ENCODE measurements at places on chromosomes 6 and 20.

DNA sequence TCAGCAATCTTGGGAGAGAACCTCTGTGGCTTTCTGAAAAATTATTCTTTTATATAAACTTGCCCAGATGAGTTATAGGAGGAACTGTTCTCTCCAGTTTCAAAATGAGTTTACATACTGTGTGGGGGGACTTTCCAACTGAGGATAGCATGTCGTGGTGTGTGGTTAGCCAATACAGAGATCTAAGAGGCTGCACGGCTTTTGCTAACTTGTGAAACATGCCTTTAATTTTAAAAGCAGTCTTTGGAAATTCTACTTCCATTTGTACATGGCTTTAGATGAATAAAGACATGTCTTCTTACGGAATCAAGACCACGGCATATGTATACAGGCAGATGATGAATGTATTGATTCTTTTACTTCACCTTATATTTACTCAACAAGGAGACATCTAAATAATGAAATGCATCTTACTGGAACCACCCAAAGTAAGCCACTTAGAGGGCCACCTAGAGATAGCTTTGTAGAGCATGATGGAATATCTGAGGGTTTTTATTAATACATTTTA is 39.8 kb downstream of the HIVEP1 start:
- no peak for DNase-seq

DNA sequence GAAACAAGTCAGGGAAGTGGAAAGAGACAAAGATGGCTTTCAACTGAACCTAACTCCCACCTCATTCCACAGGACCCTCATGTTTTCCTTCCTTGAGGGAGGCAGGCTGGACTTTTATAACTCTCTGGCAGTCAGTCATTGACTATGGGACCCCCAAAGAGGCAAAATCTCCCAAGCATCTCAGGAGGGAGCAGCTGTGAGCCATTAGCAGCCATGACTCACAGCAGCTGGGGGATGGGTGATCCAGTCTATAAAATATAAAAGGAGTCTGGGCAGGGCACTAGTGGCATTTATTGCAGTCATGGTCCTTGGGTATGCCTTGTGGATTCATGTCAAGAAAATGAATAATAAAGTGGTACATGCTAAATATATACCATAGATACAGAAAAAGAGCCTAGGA is 387.0 kb upstream of the CHD6 start:
- no peak for DNase-seq

GRCh38 chr6:19035461-19036195 is 648.5 kb downstream of the RNF144B start:
- no peak for DNase-seq

DNA sequence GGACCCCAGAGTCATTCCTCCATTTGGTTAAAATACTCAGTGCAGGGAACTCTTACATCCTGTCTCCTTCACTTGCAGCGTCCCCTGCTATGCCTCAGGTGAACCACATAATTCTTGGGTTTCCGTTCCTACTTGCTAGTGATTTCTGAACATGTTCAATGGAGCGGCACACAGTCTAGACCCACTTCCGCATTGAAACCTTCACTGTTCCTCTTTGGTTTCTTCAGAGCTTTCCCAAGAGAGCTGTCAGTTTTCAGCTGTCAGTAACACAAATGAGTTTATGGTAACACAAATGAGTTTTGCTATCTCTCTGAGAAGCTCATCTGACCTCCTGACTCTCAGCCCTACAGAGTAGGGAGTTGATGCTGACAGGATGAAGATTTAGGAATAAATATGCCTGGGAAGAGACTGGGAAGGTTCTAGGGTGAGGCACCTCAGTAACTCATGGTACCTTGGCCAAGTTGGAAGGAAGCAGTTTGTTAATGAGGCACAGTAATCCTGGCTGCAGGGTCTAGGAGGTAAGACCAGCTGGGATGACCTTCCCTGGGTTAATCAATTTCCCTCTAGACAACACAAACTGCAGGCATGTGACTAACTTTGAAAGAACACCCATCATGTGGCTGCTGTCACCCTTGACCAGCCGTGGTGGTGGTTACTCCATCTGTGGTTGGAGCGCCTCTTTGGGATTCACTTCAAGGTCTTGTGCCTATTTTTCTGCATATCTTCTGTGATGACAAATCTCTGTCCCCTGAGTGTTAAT is 5.4 kb downstream of the SYS1 start:
- DNase-seq = no peak

- no peak for DNase-seq
These were observed 160.4 kb downstream of the RALGAPA2 start for GRCh38 chr20:20552076-20552475.

GRCh38 chr6:101607111-101607690 is 213.7 kb downstream of the GRIK2 start:
- no peak for DNase-seq

- DNase-seq = no peak
These were observed 3.9 kb downstream of the STXBP5 start for GRCh38 chr6:147207837-147208754.

DNA sequence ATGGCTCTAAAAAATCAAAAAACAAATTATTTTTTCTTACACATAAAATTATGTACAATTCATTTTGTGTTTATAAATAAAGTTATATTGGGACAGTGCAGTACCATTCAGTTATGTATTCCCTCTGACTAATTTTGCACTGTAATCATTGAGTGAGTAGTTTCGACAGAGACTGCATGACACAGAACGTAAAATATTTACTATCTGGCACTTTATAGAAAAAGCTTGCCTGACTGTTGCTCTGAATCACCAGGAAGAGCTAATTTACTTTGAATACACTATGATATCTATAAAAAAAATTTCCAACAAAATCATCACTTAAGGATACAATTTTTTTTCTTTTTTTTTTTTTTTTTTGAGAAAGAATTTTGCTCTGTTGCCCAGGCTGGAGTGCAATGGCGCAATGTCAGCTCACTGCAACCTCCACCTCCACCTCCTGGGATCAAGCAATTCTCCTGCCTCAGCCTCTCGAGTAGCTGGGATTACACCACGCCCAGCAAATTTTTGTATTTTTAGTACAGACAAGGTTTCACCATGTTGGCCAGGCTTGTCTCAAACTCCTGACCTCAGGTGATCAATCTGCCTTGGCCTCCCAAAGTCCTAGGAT is 11.0 kb upstream of the KHDC1L start:
- no peak for DNase-seq

DNA sequence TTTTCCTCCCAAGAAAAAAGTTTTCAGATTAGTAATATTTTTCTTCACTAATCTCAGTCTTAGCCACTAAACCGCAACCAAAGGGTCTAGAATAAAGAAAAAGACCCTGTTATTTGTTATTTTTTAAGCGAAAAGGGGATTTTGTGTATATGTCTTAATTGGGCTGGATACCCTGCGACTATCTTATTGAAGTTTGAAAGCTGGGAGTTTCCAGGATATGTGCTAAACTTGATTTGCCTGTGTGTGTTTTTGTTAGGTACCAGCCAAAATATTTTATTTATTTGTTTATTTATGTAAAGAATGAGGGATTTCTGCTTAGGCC is 52.4 kb downstream of the TNFAIP3 start:
- DNase-seq = no peak

- no peak for DNase-seq
These were observed 177.6 kb upstream of the PHACTR1 start for GRCh38 chr6:12538881-12539357.

DNA sequence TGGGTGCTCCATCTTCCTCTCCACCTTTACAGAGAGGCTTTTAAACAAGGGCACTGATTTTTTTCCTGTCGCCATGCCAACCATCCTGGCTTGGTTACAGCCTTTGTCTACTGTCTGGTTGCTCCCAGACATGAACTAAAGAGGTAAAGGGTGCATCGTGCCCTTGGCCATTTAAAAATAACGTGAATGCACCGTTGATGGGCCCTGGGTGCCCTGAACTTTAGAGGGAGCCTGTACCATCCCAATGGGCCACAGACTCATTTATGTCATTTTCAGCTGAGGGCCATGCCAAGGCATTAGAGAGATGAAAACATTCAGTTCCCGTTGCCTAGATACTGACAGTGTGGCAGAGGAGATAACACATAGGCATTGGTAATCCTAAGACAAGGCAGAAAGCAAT is 23.3 kb downstream of the TMC2 start:
- DNase-seq = peak; percentile 18

- DNase-seq = no peak
These were observed 136.7 kb downstream of the MMUT start for GRCh38 chr6:49326347-49326746.

GRCh38 chr6:142705054-142705453 is 239.9 kb downstream of the HIVEP2 start:
- no peak for DNase-seq

DNA sequence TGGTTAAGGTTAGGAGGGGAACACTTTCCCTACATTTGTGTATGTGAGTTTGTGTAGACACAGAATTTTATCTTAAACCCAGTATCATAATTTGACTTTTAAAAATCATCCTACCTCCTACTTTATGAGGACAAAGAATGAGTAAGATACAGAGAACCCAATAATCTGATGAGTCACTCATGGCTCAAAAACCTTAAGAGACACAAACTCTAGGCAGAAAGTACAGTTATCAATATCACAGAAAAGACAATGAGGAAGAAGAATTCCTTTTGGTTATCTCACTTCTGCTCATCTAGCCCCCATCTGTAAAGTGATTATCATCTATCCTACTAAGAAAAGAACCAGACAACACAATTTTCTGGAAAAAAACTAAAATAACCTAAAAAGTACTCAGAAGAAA is 87.7 kb downstream of the EPB41L2 start:
- DNase-seq = no peak

GRCh38 chr6:159125014-159125609 is 44.1 kb upstream of the FNDC1 start:
- DNase-seq = no peak

GRCh38 chr20:24799971-24800580 is 149.0 kb upstream of the CST7 start:
- DNase-seq = no peak

- no peak for DNase-seq
These were observed 536.7 kb upstream of the MMS22L start for GRCh38 chr6:97819710-97820109.

Data from anterior cingulate cortex (tissue), 58 donors.